Activated CD4-positive, alpha-beta memory T cell treated with anti-CD3 and anti-CD28 coated beads, Interleukin-2, amount 10 ng/mL, durations not matched to agents 7 days and 5 days (primary cell): ENCODE measurements at places on chromosomes 2 and 18. TPM values are rescaled to one million over a fixed set of nuclear protein-coding genes. Genes with fewer than 3 reads are reported as not detected.

The TTN gene
- total RNA-seq = 2.3 TPM

The CENPO gene
- total RNA-seq = 40.3 TPM

The SRD5A2 gene
- total RNA-seq = not detected

The SEMA4F gene
- total RNA-seq = 6.6 TPM

DNA sequence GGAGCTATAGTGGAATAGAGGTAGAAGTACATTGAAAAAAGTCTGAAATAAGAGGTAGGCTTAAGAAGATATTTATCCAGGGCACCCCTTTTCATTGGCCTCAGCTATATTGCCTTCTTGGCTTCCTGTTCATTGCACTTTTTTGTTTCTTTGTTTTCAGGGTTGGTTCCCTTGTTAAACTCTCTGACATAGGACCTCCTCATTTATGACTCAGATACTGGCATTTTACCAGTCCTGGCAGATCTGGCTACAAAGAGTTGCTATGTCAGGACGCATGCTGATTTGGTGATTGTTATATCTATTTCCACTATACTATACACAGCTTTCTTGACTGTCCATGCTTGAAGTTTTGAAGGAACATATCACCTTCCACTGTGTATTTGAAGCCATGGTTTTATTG, 60.0 kb downstream of the GCA start:
- no peak for DNase-seq

The SULT1C2 gene
- not detected for total RNA-seq

DNA sequence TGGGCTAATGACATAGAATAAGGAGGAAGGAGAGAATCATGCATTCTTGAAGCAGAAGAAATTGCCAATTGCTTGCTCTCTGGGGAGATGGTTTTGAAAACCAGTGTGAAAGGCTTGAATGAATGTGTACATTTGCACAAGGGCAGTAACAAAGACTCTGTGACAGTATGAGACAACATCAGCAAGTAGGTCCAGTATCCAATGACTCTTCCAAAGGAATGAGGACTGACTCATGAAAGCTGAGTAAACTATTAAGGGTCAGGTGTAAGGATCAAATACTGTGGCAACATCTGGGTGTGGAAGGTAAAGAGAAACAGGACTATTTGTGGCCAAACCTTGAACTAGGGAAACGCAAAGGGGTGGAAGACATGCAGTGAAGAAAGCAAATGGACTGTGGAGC, 886.0 kb upstream of the CHAC2 start:
- no peak for DNase-seq

The SGPP2 gene
- total RNA-seq = 3.1 TPM

DNA sequence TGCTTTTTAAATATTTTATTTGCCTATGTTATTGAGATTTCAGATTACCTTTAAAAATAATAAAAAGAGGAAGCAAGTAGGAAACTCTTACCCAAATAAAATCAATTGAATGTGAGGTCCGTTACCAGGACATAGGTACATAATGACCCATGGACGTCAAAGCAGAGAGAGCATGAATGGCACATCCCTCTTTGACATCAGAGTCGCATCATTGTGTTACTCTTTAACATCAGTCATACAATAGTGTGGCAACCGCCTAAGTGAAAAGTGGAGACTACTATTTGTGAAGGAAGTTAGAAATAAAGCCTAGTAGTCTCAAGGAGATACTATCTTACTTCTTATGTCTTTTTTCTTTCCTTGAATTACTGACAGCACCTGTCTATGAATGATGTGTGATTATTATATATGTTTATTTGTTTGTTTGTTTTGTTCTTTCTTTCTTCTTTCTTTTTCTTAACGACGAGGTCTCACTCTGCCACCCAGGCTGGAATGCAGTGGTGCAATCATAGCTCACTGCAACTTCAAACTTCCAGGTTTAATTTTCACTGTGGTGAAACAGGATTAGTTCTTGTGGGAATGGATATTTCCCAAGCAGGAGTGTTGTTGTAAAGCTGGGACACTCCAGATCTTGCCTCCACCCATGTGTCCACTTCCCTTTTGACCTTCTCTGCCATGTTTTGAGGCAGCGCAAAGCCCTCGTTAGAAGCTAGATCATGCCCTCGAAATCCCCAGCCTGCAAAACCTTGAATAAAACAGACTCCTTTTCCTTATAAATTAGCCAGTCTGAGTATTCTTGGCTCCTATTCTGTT, 407.2 kb upstream of the NETO1 start:
- no peak for DNase-seq

DNA sequence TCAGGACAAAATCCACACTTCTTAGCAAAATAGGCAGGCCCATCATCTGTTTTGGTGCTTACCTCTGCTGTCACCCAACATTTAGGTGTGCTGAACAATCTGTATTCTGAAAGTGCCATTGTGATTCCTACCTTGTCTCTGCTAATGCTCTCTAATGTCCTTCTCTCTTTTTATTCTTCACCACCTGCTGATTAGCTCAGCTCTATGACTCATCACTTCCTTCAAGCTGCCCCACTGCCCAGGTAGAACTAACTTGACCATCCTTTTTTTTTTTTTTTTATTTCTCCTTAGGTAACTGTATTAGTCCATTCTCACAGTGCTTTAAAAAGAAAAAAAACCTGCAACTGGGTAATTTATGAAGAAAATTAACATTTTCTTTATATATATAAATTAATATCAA, 478.7 kb upstream of the POU3F3 start:
- no peak for DNase-seq

DNA sequence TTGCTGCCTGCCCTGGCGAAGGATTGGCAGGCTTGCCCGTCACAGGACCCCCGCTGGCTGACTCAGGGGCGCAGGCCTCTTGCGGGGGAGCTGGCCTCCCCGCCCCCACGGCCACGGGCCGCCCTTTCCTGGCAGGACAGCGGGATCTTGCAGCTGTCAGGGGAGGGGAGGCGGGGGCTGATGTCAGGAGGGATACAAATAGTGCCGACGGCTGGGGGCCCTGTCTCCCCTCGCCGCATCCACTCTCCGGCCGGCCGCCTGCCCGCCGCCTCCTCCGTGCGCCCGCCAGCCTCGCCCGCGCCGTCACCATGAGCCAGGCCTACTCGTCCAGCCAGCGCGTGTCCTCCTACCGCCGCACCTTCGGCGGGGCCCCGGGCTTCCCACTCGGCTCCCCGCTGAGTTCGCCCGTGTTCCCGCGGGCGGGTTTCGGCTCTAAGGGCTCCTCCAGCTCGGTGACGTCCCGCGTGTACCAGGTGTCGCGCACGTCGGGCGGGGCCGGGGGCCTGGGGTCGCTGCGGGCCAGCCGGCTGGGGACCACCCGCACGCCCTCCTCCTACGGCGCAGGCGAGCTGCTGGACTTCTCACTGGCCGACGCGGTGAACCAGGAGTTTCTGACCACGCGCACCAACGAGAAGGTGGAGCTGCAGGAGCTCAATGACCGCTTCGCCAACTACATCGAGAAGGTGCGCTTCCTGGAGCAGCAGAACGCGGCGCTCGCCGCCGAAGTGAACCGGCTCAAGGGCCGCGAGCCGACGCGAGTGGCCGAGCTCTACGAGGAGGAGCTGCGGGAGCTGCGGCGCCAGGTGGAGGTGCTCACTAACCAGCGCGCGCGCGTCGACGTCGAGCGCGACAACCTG, at the start of gene DES:
Gene DES, plus strand, starts transcription at position 223 of the 857 bp plus-strand sequence. Its CDS starts 86 bp downstream, at position 309.
- DNase-seq = no peak

DNA sequence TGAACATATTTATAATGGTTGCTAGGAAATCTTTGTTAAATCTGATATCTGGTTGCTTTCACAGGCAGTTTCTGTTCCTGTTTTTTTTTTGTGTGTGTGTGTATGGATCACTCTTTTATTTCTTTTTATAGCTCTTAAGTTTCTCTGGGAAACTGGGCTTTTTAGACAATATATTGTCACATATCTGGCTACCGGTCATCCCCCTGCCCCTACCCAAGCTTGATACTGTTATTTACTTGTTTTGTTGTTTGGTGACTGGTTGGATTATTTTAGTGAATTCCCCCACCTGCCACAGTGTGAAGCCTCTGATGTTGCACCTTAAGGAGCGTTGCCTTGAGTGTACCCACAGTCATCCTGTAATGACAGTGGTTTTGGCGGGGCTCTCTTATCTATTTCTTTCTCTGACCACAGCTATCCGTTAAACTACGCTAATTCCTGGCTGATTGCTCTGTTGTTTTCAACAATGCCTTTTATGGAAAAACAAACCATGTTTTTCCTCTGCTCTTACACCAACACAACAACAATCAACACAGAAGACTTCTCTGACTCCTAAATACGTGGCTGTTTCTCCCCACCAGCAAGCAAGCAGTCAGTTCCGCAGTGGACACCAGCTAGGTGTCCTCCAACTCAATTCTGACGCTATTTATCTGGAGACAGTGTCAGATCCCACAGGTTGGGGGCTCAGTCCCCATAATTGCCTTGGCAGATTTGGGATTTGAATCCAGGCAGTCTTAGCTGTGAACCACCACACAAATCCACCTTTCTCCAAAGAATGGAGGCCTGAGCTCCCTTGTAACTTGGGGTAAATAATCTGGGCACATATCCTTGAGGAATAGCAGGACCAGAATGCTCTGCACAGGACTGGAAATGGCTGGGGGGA, 10.9 kb downstream of the GNLY start:
- DNase-seq = peak; percentile 70

The IL1A gene
- 4.8 TPM for total RNA-seq

The DRC1 gene
- not detected for total RNA-seq

The ASXL3 gene
- total RNA-seq = not detected

DNA sequence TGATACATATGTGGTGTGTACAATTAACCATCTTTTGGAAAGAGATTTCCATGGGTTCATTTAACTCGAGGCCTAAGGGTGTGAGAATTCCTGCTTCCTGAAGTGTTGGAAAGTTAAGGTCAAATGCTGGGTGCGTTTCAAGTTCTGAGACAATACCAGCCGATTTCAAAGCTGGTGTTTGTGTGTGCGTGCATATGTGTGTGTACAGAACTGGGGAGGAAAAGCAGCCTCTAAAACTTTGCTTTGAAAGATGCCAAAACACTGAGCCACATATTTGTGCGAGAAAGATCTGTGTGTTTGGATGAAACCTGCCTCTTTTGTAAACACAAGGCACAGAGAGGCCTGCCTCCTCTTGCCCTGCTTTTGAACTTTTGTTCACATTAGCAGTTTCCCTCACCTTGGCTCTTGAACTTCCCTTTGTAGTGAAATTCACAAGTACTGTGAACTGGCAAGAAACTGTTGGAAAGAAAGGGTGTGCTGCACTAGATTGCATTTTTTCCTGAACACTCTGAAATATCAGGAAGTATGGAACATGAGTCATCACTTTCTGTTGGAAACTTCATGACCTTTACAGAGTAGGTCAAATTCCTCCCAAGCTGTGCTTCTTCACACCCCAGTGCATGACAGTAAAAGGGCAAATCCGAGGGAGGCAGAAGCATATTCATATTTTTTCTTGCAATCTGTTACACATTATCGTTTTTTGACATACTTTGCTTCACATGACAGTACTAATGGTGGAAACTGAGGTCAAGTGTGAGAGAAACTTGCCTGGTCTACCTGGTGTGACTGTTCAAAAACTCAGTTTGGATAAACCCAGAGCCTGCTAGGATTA, 20.0 kb upstream of the CAVIN2 start:
- no peak for DNase-seq

DNA sequence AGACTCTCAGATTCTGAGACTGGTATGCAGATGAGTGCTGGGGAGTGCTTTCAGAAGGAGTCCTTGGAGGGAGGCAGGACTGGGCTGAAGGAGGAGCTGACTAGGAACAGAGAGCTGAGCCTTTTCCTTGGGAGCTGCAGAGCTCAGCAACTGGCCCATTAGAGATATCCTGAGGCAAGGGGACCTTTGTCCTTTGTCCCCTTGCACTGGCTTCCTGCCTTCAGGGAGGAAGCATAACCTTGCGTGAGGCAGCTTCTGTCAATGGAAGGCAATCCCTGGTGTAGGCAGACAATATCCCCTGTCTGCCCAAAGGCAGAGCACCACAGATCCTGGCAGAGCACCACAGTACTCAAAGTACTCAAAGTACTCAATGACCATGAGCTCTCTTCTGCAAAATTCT, 375.3 kb downstream of the HRH4 start:
- DNase-seq = no peak

The SERPINB13 gene
- total RNA-seq = not detected

- DNase-seq = no peak
Observed at GRCh38 chr2:761384-761783, 84.2 kb upstream of the TMEM18 start.

- no peak for DNase-seq
Observed at GRCh38 chr2:70050631-70051425, 36.4 kb upstream of the PCBP1 start.

The CYRIA gene
- 0.05 TPM for total RNA-seq

The TYMS gene
- 288 TPM for total RNA-seq

The TMX3 gene
- 56.0 TPM for total RNA-seq

DNA sequence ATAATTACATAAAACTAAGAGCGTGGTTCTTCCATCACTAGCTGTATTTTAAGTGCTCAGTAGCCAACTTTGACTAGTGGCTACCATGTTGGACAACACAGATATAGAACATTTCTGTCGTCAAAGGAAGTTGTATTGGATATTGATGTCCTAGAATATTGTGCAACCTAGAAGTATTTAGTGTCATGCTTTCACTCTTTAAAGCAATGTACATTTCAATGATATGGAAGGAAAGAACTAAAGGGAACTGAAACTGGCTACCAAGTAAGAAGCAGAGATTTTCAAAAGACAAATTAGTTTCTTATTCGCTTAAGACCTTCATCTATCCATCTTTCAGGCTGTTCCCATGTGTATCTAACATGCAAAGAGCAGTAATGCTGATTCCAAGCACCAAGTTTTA, 85.4 kb upstream of the EML6 start:
- DNase-seq = no peak

The SNED1 gene
- 32.6 TPM for total RNA-seq

The REG3A gene
- not detected for total RNA-seq

The LHCGR gene
- not detected for total RNA-seq
